ENCODE measurements at places on chromosomes 2 and 18.

- no peak for DNase-seq
Measured at GRCh38 chr2:221423210-221423804, 148.8 kb downstream of the EPHA4 start.

DNA sequence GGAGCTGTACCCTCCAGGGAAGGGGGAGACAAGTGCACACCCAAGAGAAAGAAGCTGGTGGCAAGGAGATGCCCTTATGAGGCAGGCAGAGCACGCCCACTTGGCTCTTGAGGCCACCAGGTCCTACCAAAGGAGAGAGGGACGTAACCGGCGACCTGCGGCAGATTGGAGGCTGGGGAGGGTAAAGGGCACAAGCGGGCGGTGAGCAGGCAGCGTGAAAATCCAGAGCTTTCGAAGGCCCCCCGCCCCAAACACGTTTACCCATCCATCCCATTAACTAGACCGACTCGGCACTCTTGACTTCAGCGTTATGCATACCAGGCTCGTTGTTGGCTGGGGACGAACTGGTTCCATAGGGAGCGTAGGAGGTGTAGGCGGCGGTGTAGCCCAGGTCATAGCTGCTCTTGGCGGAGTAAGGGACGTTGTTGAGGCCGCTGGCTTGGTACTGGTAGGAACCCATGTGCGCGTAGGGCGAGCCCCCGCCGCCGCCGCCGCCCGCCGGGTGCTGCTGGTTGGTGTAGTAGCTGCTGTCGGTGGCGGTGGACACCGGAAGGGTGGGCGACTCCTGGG is 794 bp downstream of the DLX2 start:
- DNase-seq = no peak

DNA sequence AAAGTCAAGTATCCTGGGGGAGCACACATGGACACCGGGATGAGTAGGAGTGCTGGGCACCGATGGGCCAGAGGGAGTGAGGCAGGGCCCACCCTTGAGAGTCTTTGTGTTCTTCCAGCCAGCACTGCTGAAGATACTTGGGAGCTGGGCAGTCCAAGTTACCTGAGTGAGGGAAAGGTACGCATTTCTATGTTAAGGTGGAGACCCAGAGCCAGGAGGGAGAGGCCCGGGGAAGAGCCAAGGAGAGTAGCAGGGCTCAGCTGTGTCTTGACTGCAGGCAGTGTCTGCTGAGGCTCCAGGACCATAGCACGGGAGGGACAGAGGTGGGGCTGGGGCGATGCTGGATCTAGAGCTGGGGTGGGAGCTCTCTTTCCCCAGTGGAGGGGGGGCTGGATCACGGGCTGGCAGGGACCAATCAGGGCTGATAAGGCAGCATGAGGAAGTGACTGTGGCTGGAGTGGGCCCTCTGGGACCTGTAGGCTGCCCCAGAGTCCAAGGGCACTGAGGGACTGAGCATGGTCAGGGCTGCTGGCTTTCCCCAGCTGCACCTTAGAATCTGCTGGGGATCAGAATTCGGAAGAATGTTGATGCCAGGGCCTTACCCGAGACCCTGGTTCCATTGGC is 289.2 kb downstream of the PHLPP1 start:
- no peak for DNase-seq

DNA sequence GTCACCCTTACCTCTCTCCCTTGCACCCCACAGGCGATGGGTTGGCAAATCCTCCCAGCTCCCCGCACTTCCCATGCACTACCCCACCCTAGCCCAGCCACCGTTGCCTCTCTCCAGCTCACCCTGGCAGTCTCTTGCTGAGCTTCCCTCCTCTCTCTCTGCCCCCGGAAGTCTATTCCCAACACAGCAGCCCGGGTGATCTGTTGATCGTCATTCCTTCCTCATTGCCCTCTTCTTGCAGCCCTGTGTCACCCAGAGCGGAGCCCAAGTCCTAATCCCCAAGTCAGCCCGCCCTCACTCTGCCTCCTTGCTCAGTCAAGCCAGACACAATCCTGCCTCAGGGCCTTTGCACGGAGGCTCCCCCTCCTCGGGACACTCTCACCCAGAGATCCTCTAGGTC is 55.2 kb downstream of the CIB4 start:
- DNase-seq = no peak

DNA sequence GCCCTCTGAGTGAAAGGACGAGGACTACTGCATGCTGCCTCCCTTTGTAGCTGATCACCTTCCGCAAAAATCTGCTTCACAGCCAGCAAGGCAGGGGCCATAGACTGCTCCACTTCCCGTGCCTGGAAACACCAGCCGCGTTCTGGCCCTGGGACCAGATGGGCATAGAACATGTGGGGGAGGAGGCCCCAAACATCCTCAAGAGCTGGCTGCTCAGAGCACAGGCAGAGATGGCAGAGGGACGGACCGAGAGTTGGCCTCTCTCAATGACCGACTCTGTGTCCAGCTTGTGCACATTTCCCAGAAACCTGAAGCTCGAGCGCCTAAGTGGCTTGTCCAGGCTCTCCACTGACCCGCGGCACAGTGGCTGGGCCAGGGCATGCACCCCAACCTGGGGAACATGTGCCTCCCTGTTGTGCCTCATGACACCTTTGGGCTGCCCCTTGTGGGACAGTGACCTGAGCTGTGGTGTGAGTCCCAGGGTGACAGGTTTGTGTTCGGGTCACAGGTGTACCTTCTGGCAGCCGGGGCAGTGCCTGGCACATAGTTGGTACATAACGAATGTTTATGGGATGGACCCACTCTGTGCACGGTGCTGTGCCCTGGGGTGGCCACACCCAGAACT is 9.1 kb downstream of the KCNF1 start:
- DNase-seq = no peak

DNA sequence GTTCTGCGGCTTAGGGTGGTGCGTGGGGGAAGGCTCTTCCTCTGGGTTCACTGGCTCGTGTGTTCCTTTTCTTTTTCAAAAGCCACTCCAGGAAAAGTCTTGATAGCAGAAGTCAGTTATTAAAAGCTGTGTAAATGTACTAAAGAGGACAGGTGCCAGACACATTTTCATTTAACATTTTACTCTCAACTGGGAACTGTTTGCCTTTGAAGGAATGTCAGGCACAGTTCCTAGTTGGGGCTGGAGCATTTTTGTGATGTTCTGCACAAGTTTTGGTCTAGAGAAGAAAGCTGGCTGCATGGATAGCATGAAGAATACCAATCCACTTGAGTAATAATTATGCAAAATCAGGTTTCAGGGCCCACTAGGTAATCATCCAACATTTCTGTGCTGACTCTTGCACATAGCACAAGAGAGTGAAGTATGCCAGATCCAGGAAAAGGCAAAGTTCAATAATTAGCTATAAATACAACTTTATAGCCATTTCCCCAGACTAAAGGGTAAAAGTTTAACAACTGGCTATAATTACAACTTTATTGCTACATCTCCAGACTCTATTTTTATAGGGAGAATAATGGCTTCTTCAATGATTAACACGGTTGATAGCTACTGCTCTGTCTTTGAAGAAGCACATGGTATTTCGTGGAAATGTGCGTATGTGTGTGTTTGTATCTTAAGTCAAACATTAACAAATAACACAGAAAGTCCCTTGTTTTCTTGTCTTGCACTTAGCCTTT is 16.2 kb downstream of the SCYGR8 start:
- DNase-seq = no peak

GRCh38 chr2:138942466-138942865 is 162.3 kb upstream of the NXPH2 start:
- DNase-seq = no peak

- no peak for DNase-seq
Measured at GRCh38 chr18:50665519-50665918, 105.6 kb downstream of the MAPK4 start.

DNA sequence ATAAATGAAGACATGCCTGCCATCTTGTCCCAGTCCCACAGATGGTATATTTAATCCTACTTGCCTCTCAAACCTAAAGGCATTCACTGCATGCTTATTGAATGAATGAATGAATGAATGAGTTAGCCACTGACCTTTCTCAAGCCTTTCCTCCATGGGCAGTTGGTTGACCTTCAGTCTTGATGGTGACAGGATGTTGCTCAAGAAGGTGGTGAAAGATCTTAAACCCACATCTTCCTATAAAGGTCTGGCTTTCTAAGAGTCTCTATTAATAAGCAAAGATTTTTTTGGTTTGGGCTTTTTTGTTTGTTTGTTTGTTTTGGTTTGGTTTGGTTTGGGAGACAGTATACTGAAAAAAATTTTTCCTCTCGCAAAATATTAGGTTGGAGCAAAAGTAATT is 41.7 kb downstream of the KIAA2012 start:
- DNase-seq = no peak

DNA sequence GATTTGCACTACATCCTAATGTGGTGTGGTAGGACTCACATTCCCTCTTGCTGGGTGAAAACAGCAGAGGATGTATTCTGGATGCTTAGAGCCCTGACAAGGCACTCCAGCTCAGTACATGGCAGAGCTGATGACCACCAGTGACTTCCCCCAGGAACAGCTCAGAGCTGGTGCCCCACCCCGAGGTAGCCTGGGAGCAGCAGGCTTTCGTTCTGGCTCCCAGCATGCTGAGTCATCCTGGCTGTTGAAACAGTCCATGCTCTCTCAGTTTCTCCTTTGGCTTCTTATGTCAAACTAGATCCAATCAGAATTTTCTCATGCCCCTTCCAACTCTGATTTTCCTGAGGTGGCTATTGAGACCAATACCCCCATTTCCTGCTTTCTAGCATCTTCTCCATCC is 438.2 kb downstream of the NBAS start:
- no peak for DNase-seq

DNA sequence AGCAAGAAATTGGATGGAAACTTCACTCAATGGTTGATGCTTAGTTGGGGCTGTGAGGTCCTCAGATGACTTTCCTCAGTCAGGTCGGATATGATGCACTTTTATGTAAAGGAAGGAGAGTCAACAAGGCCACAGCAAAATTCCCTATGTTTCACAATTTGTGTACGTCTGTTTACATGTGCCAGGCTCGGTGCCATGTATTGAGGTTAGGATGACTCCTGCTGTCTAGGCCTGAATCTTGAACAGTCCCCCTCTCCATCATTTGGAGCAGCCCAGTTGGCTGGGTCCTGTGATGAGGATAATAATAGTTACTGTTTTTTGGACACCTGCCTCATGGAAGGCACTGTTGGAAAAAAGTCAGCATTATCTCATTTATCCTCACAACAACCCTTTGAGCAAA is 43.1 kb downstream of the VSNL1 start:
- DNase-seq = no peak

DNA sequence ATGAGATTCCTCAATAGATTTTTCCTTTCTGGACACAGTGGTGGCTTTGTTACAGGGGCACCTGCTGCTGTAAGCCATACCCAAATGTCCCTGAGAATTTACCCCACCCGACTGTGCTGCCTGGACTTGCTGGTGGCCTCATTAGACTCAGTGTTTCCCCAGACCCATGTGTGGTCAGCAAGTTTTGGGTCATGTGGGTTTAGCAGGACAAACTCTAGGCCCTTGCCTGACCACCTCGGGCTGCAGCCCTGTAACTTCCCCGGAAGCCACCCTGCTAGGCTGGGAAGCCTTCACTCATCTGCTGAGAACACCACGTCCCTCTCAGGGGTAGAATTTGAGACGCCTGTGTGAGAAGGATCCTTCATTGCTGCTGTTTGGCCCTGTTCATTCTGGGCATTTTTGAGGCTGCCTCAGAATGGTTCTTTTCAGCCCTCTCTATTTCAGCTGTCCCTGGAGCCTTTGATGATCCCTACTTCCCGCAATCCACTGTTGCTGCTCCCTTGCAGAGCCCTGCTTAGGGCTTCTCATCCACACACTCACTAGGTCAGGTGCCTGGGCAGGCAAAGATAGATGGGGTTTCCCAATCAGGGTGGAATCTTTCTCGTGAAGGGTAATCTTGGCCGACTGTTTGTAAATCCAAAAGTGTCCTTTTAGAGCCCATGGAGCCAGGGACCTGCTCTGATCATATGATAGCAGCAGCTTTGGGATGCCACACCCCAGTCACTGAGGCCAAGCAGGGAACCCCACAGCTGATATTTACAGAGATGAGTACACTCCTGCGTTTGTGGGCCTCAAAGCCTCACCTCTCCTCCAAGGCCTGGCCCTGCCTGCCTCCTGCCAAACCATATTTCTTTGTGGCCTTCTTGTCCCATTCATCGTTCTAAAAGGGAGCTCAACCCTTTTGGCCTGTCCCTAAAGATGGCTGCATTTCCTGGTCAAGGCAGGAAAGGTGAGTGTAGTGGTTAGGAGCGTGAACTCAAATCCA is 6.7 kb downstream of the EHD3 start:
- DNase-seq = no peak

GRCh38 chr18:23859466-23860336 is 154.9 kb upstream of the TTC39C start:
- DNase-seq = no peak

GRCh38 chr2:239725551-239725890 is 299.6 kb downstream of the NDUFA10 start:
- DNase-seq = no peak

- DNase-seq = no peak
Measured at GRCh38 chr2:148617219-148617618, 27.3 kb upstream of the EPC2 start.

GRCh38 chr2:13821255-13821880 is 811.1 kb upstream of the LRATD1 start:
- no peak for DNase-seq

DNA sequence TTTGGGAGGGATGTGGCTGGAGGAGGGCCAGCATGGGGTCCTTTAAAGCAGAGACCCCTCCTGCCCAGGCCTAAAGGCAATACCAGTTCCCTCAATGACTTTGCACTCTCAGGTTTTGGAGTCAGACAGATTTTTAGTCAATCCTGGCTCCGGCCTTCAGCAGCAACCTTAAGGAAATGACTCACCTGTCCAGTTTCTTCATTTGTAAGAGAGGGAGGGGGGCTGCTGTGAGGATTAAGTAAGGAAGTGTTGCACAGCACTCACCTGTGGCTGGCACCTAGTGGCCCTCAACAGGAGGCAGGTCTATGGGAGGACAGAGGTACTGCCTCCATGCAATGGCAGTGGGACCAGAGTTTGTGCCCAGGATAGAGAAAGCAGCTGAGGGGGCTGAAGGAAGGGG is 13.7 kb downstream of the CNGA3 start:
- no peak for DNase-seq

DNA sequence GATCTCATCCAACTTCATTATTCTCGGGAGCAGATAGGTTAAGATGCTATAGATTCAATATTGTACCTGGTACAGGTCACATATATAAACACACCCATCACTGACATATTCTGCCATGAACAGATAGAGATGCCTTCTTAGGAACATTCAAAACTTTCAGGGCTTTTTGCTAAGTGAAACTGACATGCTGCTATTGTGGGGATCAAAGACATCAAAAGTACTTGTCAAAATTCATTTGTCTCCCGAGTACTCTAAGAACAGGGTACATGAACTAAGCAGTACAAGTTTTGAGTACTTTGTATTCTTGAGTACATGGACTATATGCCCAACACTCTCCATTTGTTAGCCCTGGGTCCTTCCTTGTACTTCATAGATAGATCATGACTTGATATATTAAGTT is 173.5 kb downstream of the FSHR start:
- DNase-seq = no peak

DNA sequence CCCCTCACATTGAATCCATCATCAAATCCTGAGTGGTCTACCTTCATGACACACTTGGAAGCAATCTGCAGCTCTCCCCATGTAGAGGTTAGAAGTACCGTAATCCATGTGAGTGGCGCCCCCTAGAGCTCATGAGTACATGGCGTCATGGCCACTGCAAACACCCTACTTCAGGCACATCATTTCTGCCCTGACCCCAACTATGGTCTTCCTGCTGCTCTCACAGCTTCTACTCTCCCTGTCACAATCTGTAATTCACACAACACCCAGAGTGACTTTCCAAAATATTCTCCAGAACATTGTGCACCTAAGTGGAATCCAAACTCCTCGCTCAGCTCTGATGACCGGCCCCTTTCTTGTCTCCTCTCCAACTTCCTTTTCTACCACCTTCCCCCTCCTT is 141.9 kb downstream of the ANKRD44 start:
- peak; percentile 20 for DNase-seq

- no peak for DNase-seq
Measured at GRCh38 chr2:177556153-177556552, 163.6 kb downstream of the AGPS start.
